Tibial nerve (tissue), 4 donors: ENCODE measurements at places on chromosomes 16 and 17. TPM values are rescaled to one million over a fixed set of nuclear protein-coding genes. Genes with fewer than 3 reads are reported as not detected.

- DNase-seq: no peak
Observed at GRCh38 chr17:57518587-57519581, 226.2 kb downstream of the CCDC182 start.

GRCh38 chr17:8803531-8804420, 4.6 kb upstream of the MFSD6L start:
- DNase-seq: no peak

DNA sequence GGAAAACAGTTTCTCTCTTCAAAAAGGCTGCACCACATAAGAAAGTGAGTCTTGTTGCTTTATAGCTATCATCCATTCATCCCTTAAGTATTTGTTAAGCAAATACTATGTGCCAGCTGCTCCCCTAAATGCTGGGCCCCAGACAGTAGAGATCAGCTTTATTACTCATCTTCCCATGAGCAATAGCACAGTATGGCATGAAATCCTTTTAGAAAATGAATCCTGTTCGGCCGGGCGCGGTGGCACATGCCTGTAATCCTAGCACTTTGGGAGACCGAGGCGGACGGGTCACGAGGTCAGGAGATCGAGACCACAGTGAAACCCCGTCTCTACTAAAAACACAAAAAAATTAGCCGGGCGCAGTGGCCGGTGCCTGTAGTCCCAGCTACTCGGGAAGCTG, 99.5 kb downstream of the MYO1D start:
- DNase-seq: no peak

DNA sequence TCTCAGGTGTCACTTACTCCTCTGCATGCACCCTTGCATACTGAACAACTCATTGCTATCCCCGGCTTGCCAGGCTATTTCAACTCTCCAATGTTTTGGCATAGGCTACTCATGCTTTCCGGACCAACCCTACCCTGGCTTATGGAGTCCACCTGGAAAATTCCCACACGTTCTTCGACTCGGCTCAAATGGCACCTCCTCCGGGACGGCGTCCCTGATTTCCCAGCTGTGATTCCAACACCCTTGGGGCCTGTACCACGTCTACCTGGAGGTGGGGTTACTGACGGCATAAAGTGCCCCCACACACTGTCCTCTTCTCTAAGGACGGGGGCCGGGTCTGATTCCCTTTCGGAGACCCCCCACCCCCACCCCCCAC, 498 bp downstream of the SMYD4 start:
- no peak for DNase-seq

DNA sequence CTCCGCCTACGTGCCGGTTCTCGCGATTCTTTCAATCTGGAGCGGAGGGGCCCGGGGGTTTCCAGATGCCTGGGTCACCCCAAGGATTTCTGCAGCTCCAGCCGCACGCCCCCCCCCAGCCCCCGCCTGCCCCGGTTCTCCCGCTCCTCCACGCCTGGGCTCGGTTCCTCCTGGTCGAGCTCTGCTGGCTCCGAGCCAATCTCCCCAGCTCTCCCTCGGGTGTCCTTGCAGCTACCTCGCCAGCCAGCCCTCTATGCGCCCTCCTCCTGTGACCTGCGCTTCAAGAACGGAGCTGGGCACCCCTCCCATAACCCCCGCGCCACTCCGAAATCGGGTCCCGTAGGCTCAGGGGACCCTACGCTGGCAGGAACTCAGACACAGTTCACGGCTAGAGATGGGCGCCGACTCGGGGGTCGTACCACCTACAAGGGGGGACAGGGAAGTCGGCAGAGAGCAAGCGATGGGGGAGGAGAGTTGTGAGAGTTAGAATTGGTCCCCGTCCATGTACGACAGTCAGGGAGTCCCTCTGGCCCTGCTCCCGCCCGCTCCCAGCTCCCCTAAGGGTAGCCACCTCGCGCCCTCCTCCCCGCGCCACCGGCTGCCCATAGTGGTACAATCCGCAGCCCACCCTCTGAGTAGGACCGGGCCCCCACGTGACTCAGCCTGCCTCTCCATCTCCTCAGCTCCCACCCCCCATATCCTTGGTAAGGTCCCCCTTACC, 961 bp downstream of the FGF11 start:
- DNase-seq: no peak

The GAS7 gene
- 242 TPM for total RNA-seq

The MYH13 gene
- not detected for total RNA-seq
